ENCODE measurements at places on chromosomes 11 and 22.

GRCh38 chr11:18171377-18172000 lies 1.1 kb upstream of the MRGPRX4 start:
- DNase-seq, result no peak

DNA sequence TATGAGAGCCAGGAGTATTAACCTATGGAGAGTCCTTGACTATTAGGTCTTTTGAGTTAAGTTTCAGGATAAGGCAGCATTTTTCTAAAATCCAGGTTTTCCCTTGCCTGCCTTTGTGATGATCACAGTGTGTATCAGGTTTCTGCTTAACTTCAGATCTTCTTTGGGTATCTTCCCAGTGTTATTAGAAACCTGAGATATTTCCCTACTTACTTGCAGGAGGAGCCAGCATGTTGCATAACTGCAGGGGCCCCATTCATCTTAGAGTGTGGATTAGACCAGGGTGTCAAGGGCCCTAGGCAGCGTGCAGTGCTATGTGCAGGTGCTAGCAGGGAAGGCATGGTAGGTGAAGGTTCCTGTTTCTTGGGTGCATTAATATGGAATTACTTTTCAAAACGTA lies 69.5 kb downstream of the ZNRF3 start:
- no peak for DNase-seq

GRCh38 chr11:8035200-8035855 lies 45.7 kb upstream of the TUB start:
- DNase-seq, result no peak

DNA sequence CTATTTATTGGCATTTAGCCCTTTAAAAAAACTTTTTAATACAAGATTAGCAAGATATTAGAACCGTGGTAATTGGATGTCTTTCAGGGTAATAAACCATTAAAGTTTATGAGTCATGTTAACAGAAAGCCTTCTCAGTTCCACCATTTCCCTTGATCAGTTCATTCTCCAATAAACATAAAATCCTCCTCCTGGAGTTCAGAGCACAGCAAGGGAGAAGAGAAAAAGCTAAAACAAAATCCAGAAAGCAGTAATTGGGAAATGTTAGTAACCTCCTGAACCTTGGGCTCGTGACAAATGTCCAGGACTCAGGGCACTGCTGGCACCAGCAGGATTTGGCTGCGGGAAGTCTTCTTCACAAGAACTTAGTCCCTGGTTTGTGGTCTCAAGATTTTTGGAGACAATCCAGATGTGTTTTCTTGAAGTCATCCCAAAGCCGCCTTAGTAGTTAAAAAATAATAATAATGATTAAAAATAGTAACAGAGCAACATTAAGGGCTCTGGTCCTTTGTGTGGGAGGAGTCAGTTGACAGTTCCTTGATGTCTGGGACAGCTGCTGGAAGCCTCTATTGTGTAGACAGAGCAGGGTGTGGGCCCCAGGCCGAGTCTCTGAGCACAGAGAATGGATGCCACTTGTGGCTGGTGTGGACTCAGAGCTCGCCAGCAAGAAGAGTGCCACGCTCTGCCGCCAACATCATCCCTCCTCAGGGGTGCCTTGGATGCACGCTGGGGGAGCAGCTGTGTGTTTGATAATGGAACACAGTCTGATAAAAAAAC lies 43.4 kb upstream of the PITPNB start:
- no peak for DNase-seq

DNA sequence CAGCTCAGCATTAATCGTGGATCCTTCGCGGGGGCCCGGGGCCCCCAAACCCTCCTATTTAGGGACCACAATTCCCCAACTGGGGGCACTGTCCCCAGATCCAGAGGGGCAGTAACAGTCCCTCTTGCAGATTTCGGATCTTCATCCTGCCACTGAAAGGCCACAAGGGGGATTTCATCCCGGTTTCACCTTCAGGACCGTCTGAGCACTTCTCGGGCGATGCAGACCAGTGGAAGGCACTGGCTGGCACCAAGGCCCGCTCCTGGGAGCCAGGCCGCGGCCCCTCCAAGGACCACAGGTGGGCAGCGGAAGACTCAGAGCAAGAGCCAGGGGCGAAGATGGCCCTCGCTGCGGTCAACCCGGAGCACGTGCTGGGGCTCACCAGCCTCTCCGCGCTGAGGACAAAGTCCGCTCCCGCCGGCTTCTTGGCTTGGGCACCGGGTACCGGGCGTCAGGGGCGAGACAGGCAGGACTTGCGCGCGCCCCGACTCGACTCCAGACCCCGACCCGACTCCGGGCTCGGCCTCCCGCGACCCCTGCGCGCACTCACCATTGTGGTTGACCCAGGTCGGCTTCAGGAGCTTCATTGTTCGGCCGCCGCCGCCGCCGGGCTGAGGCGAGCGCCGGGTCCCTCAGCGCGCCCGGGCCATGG lies 517 bp downstream of the HIRA start:
- DNase-seq, result no peak

- DNase-seq, result no peak
Measured at GRCh38 chr22:37303821-37304274, 21.5 kb downstream of the CYTH4 start.

GRCh38 chr11:78266451-78266850 lies 77.7 kb downstream of the USP35 start:
- no peak for DNase-seq

GRCh38 chr11:74326665-74327064 lies 15.2 kb upstream of the P4HA3 start:
- no peak for DNase-seq

All from effector CD4-positive, alpha-beta T cell (primary cell).